ENCODE measurements at places on chromosomes 5 and 9. TPM values are rescaled to one million over a fixed set of nuclear protein-coding genes. Genes with fewer than 3 reads are reported as not detected.

- DNase-seq, result no peak
Measured at GRCh38 chr5:88674356-88675167, 208.4 kb downstream of the MEF2C start.

GRCh38 chr5:30849931-30850710, 343.4 kb upstream of the CDH6 start:
- no peak for DNase-seq

DNA sequence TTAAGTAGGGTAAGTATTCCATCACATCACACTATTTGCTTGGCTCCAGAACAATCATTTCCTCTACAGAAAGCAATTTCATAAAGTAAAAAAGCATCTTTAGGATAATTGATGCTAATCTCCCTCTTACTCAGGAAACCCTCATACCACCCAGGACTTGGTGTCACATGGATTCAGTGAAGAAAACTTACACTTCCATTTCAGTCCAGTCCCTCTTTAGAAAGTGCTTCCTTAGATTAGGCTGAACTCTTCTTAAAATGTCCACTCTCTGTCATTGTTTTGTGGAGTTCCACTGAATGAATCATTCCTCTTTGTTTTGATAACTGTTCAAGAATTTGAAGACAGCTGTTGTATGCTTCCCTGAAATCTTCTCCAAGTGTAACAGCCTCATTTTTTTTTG, 144.0 kb upstream of the ZNF462 start:
- DNase-seq, result peak; percentile 50

DNA sequence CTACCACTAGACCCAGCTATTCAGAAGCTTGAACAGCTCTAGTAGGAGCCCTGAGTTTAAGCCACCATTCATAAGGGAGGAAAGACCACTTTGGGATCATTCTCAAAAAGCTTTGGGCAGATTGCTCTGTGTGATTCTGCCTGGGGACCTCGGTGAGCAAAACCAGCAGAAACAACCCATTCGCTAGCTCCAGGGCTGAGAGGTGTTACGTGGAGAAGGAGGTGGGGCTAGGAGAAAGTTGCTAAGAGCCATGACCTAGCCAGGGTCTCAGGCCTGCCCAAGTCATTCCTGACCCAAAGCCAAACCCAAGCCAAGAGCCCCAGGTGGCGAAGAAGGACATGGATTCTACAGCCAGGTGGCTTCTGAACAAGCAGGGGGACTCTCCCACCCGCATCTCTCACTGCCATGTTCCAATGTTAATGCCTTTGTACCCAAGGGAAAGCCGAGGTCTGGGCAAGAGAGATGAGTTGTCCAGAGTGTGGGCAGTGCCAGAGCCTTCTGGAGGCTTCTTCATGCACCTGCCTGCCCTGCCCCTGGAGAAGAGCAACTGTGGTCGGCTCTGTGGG, 4.0 kb upstream of the BARHL1 start:
- no peak for DNase-seq

DNA sequence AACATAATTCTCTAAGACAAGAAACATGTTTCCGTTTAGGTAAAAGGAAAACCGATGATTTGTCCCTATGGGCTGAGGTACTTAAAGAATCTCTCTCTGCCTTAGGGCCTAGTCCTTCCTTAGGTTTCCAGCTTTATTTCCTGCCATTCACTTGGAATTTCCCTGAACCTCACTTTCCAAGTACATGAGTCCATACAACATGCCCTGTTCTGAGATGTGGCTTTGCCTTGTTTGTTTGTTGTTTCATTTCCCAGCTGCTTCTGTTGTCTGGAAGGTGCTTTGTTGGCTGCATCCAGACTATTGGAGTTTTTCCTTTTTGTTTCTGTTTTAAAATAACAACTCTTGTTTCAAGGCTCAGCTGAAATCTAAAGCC, 95.2 kb downstream of the ALDH1A1 start:
- no peak for DNase-seq

GRCh38 chr5:891117-891836, 1.3 kb downstream of the BRD9 start:
- DNase-seq, result peak; percentile 75

GRCh38 chr5:81425569-81425968, 31.6 kb upstream of the ACOT12 start:
- peak; percentile 27 for DNase-seq

- no peak for DNase-seq
Measured at GRCh38 chr5:101346906-101347305, 443.8 kb upstream of the ST8SIA4 start.

- no peak for DNase-seq
Measured at GRCh38 chr5:21680641-21681040, 1172.5 kb downstream of the CDH12 start.

GRCh38 chr9:31848505-31849285, 535.7 kb upstream of the ACO1 start:
- no peak for DNase-seq

The SLC9A3 gene
- total RNA-seq, result 1.0 TPM

The SKP1 gene
- total RNA-seq, result 231 TPM

The LRRC26 gene
- total RNA-seq, result not detected

All from mammary epithelial cell (primary cell).